ENCODE measurements at places on chromosomes 13 and 19. TPM values are rescaled to one million over a fixed set of nuclear protein-coding genes. Genes with fewer than 3 reads are reported as not detected.
A peak's percentile ranks its signal among the peaks of the same experiment; 100 is the strongest.

GRCh38 chr19:29060813-29061364 lies 152.1 kb downstream of the UQCRFS1 start:
- DNase-seq = no peak

DNA sequence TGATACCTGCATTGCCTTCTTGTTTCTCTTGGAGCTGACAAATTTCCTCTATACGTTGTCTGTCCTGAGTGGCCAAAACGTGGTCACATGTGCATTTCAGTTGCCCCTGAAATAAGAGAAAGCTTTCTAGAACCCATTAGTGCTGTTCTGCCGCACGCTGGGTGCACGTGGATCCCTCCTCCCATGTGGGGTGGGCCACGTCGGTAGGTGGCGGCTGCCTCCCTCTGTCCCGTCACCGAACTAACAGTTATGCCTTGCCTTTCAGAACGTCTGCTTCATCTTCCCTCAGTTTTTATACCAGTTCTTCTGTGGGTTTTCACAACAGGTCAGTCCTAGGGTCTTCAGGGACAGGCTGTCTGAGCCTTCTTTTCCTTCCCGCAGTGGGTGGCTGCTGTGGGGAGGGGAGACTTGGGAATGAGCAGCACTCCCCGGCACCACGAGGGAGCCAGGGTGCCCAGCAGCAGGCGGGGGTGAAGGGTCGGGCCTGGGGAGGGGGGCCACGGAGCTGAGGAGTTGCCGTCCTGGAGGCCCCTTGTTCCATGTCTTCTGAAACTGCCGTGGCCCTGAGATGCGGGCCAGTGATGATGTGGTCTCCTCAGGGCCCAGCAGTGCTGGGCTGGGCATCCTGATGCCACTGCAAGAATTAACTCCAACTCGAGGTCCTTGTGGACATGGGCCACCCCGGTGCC lies 109.7 kb upstream of the MCF2L start:
- DNase-seq = no peak

Gene PRR22
- 1.7 TPM for polyA plus RNA-seq

DNA sequence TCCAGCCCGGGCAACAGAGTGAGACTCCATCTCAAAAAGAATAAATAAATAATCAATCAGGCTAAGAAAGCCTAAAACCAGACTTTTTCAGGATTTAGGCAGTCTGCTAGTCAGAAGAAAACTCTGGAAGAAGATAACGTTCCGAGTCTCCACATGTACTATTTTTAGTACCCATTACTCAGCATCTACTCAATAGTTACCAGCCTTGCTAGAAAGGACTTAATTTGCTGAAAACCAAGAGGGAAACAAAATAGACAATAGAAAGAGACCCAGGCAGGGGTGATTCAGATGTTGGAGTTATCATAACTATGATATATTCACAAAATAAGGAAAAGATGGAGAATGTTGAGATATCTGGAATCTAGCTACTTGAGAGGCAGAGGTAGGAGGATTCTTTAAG lies 3.6 kb upstream of the LIN7B start:
- no peak for DNase-seq

Gene CCDC70
- not detected for polyA plus RNA-seq

DNA sequence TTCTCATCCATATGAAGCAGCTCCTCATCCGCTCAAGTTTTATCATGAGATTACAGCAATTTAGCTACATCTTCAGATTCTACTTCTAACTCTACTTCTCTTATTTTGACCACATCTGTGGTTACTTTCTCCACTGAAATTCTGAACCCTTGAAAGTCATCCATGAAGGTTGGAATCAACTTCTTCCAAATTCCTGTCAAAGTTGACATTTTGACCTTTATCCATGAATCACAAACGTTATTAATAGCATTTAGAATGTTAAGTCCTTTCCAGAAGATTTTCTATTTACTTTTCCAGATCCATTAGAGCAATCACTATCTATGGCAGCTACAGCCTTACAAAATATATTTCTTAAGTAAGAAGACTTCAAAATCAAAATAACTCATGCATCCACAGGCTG lies 421.7 kb upstream of the GPC6 start:
- no peak for DNase-seq

GRCh38 chr13:37456041-37456440 lies 142.5 kb downstream of the POSTN start:
- no peak for DNase-seq

Gene NUFIP1
- polyA plus RNA-seq = 11.3 TPM

DNA sequence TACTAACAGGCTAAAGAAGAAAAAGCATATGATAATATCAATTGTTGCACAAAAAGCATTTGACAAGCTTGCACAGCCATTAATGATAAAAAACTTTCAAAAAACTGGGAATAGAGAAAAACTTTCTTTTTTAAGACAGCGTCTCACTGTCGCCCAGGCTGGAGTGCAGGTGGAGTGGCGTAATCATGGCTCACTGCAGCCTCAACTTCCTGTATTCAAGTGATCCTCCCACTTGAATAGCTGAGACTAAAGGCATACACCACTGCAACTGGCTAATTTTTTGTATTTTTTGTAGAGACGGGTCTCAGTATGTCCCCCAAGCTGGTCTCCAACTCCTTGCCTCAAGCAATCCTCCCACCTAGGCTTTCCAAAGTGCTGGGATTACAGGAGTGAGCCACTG lies 382.8 kb downstream of the TSHZ3 start:
- DNase-seq = no peak

DNA sequence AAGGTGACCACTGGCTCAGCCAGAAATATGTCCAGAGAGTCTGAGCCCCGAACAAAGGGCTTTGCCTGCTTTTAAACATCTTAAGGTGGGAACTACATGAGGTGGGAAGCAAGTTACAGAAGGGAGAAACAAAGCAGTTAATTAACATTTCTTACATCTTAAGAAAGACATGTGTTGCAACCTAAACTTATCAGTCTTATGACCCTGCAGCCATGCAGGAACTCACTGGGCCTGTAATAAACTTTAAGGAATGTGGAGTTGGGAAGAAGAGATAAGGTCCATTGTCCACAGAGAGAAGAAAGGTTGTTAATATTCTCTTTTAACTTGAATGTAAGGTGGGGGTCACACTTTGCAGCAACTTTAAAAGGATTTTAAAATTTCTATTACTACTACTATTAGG lies 46.8 kb upstream of the CYP2A7 start:
- DNase-seq = no peak

Gene CEACAM7
- polyA plus RNA-seq = not detected

DNA sequence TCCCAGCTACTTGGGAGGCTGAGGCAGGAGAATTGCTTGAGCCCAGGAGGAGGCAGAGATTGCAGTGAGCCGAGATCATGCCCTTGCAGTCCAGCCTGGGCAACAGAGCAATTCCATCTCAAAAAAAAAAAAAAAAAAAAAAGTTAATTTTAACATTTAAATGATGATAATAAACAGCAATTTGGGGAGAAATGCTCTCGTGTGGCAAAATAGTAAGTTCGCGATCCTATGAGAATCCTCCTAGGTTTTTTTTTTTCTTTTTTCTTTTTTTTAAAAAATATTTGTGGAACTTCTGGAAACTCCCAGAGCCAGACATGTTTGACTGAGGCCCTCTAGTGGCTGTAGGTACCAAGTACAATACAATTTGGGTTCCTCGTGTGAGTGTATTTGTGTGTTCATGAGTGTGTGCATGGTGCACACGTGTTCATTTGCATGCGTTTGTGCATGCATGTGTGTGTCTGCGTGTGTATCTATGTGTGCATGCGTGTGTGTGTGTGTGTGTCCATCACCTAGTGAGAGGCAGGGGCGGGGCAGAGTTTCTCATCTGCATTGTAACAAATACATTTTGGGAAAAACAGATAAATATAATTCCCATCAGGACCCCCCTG lies 31.2 kb downstream of the TMPRSS9 start:
- DNase-seq = peak; percentile 36

DNA sequence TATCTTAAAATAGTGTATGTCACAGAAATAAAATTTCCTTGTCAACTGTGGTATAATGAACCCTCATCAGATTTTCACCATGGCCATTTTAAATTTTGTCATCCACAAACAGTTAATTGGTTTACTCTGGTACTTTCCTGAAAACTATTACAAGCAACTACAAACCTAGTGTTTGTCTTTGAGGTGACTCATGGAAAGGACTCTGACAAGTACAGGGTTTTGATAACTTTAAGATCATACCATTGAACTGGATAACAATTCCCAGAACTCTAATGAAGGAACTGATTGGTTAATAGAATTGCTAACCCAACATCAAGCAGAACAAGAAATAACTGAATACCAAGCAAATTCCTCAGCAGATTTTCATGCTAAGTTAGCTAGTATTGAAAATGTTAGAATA lies 237.7 kb upstream of the IPO5 start:
- DNase-seq = no peak

GRCh38 chr19:45460807-45461347 lies 6.9 kb upstream of the FOSB start:
- no peak for DNase-seq

Gene SHISA7
- 0.33 TPM for polyA plus RNA-seq

Gene ZNF304
- 19.0 TPM for polyA plus RNA-seq

- no peak for DNase-seq
Observed at GRCh38 chr13:80881495-80881894, 540.6 kb upstream of the SPRY2 start.

- DNase-seq = no peak
Observed at GRCh38 chr13:113864273-113864890, 506 bp upstream of the GAS6 start.

Gene DPP9
- 17.4 TPM for polyA plus RNA-seq

- DNase-seq = no peak
Observed at GRCh38 chr19:7292950-7293761, 1.1 kb downstream of the INSR start.

DNA sequence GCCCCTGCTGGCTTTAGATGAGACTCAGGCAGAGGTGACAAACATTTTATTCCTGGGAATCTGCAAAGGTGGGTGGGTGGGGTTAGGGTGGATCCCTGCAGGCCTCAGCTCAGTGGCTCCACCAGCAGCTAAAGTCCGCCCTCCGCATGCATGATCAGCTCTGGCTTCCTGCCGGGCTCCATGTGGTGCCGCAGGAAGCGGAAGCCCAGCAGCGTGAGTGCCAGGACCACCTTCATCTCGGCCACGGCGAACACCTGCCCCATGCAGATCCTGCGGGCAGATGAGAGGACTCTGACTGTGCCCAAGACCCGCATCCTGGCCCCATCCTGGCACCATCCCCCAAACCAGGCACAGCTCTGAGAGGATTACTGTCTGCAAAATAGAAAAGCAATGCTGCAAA lies 26.3 kb downstream of the CYP4F2 start:
- DNase-seq = no peak

- no peak for DNase-seq
Observed at GRCh38 chr13:106527445-106527801, 8.0 kb downstream of the EFNB2 start.

Gene GARIN5A
- polyA plus RNA-seq = 7.4 TPM

DNA sequence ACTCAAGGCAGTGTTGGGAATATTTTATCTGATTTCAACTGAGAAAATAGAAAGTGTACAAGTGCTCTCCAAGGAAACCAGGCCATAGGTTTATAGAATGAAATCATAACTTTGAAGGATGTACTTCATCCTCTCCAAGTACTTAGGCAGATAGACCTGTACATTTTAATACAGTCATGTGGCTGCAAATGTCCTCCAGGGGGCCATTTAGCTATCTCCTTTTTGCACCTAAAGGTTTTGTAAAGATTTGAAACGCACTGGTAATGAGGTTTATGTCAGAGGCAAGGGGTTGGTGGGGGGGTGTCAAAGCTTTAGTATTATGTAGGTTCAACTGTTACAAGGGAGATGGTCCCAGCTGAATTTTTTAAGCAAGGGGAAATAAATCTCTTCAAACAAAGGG lies 364.4 kb downstream of the DCT start:
- DNase-seq = no peak

- no peak for DNase-seq
Observed at GRCh38 chr19:10774893-10775292, 57.0 kb downstream of the DNM2 start.

- DNase-seq = no peak
Observed at GRCh38 chr19:55088543-55089341, 13.1 kb downstream of the EPS8L1 start.

GRCh38 chr13:49587311-49587847 lies 2.0 kb upstream of the RCBTB1 start:
- DNase-seq = no peak

DNA sequence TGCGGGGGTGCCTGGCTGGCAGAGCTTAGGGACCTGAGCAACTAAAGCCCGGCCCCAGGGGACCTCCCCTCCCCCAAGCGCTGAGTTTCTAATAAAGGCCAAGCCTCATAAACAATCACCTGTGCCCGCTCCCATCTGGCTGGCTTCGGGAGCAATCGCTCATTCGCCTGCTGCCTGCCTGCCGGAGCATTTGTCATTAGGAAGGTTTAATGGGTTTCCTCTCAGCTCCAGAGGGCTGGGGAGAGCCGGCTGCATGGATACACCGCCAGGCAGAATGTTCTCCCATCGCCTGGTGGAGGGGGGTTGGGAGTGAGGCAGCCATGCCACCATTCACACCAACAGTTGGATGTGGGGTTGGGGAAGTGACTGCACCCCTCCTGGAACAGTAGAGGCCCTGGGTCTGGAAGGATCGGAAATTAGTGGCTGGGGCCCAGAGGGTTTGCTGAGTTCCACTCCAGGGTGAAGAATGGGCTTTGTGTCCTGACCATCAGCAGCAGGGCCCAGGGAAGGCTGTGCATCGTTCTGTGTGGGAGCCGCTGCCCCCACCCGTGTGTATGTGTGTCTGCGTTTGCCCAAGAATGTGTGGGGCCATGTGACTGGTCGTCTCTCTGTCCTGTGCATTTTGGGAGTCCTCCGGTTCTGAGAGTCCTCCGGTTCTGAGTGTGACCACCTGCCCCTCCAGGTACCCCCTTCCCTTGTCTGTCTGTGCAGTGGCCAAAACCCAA lies 15.3 kb downstream of the PIN1 start:
- peak; percentile 28 for DNase-seq

- DNase-seq = no peak
Observed at GRCh38 chr13:43408274-43408673, 378.5 kb downstream of the ENOX1 start.

GRCh38 chr19:43395561-43395960 lies 19.1 kb upstream of the TEX101 start:
- DNase-seq = no peak

DNA sequence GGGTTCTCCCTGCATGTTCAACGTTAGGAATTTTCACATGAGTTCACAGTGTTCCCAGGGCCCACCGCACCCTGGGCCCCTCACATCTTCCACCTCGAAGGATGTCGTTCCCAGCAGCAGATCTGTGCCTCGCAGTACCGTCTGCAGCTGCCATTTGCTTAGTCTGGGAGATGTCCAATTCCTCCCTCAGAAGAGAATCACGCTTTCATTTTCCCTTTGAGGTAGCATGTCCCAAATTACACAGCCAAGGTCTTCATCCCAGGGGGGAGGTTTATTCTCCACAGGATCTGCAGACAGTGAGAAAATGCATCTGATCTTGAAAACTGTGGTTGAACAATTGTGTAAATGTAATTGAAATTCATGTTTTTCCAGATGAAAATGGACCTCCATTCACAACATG lies 150.2 kb downstream of the DCT start:
- no peak for DNase-seq

Gene TPTE2
- 0.52 TPM for polyA plus RNA-seq

Gene FGF21
- polyA plus RNA-seq = not detected

Gene SLC10A2
- not detected for polyA plus RNA-seq

- peak; percentile 87 for DNase-seq
Observed at GRCh38 chr19:47471733-47472457, at the start of gene SLC8A2. Gene SLC8A2, minus strand, starts transcription at chr19:47471893. Its CDS starts 5,490 bp downstream, at chr19:47466403.

All from left renal pelvis (tissue), 4 donors.